ENCODE measurements at places on chromosomes 12 and 14. TPM values are rescaled to one million over a fixed set of nuclear protein-coding genes. Genes with fewer than 3 reads are reported as not detected.

The VSX2 gene
- not detected for total RNA-seq

The POTEM gene
- total RNA-seq, result not detected

GRCh38 chr14:100490252-100490651 lies 97.0 kb downstream of the BEGAIN start:
- H3K27ac ChIP-seq, result no peak overlapping the region
- DNase-seq, result no peak
- H3K4me1 ChIP-seq, result no peaks in the 10 kb centered on the region
- H3K4me3 ChIP-seq, result no peak overlapping the region

DNA sequence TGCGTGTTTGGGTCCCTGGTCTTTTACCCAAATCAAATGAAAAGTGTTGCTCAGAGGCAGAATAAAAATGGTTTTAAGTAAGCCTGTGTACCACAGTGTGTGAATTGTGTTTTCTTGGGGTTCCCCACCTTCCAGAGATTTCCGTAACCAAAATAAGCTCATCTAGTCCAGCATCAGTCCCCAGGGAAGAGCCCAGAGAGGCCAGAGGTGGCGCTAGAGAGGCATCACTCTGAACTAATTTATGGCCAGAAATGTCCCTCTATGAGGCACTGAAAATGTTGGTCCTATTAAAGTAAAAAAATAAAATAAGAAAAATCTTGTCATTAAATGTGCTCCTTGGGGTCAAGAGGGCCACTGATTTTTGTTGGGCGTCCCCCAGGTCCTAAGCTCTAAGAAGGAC lies 24.9 kb upstream of the PRKAB1 start:
- no peak overlapping the region for H3K4me3 ChIP-seq
- H3K4me1 ChIP-seq, result no peaks in the 10 kb centered on the region
- no peak overlapping the region for H3K27ac ChIP-seq
- no peak for DNase-seq
- H3K36me3 ChIP-seq, result no peaks in the 10 kb centered on the region

- no peaks in the 10 kb centered on the region for H3K27me3 ChIP-seq
- no peak for DNase-seq
- H3K36me3 ChIP-seq, result peaks cover 1% of the 10 kb centered on the region
These were observed 21.5 kb downstream of the EFCAB11 start for GRCh38 chr14:89933002-89933401.

DNA sequence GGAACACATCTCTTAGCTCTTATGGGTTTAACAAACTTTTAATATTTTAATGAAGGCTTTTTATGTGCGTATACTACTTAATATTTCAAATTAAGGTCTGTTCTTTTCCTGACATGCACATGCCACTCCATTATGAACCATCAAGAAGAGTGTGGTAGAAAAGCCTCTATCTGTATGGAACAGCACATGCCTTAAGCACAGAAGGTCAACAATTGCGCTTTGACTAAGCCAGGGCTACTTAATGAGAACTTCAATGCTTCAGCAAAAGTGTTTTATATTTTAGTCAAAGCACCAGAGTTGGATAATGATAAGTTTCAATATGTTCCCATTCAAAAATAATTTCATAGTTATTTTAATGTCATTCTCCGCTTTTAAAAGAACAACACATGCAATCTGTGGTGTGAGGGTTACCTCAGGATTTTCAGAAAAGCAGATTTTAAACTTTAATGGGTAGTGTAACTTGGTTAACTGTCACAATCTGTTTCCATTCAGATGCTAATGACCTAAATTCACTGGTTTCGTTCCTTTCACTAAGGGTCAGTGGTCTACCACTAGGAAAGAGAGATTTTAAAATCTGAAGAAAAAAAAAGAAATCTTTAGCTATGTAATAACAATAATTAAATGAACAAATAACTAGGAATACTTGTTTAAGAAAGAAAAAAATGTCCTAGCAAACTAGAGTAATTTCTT lies 193.4 kb upstream of the NOVA1 start:
- no peak overlapping the region for H3K27ac ChIP-seq
- H3K27me3 ChIP-seq, result no peaks in the 10 kb centered on the region
- no peaks in the 10 kb centered on the region for H3K36me3 ChIP-seq
- H3K4me3 ChIP-seq, result no peak overlapping the region
- H3K4me1 ChIP-seq, result no peaks in the 10 kb centered on the region

Data from IMR-90 (cell line).